ENCODE measurements at places on chromosomes 11 and 22.

DNA sequence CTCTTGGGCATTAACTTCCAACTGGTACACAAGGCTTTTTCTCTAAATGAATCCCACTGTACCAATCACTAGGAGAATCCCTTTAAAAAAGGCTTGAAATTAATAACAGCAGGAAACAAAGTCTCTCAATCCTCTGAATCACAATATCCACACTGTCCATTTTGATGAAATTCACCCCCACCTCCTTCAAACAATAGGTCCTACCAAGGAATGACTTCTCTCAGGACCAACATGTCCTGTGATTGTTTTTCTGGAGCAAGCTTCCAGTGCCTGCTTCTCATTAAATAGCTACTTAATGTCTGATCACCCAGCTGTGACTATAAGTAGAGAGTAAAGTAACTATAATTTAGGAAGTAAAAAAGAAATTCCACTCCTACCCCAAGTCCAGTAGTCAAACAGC, 13.1 kb downstream of the NUMA1 start:
- DNase-seq, result no peak

- DNase-seq, result no peak
These were observed 134.3 kb downstream of the ELP4 start for GRCh38 chr11:31643857-31644256.

DNA sequence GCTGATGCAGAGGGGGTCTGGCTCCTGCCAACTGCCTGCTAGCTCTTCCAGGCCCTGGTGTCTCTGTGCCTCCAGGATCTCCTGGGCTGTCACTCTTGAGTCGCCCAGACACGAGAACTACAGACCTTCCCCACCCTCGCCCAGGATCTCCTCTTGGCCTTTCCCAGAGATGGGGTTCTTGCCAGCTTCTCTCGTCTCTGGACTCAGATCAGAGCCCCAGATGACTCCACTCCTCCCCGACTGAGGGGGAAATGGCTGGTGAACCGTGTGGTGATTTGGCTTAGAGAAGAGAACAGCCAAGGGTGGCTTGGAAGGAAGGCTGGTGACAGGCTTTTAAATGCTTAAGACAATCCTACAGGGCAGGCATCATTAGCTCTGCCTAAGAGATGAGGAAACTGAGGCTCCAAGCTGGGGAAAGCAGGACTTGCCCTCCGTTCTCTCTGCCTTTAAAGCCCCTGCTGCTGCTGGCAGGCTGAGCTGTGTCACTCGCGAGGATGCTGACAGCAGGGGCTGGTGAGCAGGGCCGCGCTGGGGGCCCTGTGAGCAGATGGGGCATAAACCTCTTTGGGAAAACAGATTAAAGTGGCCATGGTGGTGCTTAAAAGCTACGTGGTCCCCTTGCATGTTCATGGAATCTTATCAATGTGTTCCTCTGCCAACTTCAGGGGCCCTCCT, 90.3 kb upstream of the THY1 start:
- DNase-seq, result no peak

DNA sequence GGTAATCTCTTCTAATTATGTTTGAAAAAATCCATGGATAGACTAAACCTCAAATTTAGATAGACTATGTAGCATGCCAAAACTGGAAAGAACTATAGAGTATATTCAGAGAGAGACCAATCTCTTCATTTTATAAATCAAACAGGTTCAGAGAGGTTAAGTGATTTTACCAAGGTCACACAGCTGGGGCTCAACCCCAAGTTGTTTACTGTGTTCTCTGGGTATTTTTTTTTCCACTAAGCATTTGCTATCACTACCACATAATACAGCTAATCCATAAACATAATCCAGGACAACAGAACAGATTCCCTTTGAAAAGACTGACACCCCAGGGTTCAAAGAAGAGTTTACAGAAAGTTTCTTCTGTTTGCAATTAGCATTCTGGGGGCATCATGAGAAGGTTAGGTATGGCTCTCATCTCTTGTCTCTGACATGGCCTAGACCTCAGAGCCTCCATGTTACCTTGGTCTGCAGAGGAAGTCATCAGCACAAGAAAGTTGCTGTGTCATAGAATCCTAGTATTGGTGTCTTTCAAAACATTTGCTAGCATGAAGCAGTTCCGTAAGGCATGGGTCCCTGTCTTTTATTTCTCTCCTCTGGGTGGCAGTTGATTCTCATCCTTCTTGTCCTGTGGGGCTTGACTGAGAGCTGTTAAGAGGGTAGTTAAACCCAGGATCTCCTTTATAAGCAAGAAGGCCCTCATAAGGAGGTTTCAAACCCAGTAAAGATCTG, 94.5 kb upstream of the HSD17B12 start:
- DNase-seq, result no peak

DNA sequence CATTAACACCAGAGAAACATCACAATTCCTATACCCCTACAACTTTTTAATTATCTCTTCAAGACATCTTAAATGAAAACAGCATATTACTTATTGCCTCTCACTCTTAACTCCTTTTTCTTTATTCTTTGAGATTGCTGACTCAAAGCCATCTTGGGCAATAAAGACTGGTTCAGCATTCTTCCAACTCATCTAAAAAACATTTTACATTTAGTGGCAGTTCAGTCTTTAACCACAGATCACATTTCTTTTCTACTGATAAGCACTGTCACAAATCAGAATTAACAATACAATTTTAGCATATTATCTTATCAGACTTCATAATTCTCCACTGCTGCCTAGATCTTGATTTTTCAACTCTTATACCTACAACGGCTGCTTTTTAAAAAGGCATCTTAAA, 34.0 kb downstream of the SIK3 start:
- DNase-seq, result no peak

DNA sequence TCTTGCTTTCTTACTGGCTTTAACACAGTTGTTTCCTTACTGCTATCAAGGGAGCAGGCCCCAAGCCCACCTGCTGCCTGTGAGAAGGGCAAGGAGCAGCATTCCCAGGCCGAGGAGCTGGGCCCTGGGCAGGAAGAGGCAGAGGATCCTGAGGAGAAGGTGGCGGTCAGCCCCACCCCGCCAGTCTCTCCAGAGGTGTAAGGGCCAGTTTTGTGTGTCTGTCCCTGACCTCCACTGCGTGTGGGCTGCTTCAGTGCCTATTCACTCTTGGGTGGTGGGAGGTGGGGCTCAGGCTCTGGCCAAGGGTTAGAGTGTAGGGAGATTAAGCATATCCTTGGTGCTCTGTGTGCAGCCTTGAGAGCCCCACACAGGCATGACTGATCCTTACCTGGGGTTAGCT, 55.1 kb downstream of the CEP164 start:
- DNase-seq, result no peak

DNA sequence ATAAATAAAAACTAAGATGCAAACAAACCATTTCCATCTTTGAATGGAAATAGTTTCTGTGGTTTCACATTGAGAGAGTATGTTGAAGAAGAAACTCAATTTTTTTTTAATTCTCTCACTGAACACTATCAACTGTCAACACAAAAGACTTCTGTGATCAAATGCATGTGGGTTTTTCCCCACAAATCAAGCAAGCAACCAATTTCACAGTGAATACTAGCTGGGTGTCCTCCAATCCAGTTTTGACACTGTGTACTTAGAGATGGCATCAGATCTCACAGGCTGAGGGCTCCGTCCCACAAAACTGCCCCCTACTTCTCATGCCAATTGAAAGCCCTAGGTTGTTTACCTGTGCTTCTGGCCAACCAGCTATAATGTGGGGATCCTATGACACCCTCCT, 34.5 kb downstream of the CTSC start:
- no peak for DNase-seq

- DNase-seq, result peak; percentile 39
These were observed 24.1 kb downstream of the GRAMD1B start for GRCh38 chr11:123454060-123454651.

GRCh38 chr11:12386309-12386708, 8.9 kb downstream of the PARVA start:
- no peak for DNase-seq

GRCh38 chr22:41257696-41258095, 17.0 kb upstream of the CHADL start:
- DNase-seq, result no peak

All from T-cell (primary cell).